ENCODE measurements at places on chromosomes 11 and 22. TPM values are rescaled to one million over a fixed set of nuclear protein-coding genes. Genes with fewer than 3 reads are reported as not detected.
A peak's percentile ranks its signal among the peaks of the same experiment; 100 is the strongest.

DNA sequence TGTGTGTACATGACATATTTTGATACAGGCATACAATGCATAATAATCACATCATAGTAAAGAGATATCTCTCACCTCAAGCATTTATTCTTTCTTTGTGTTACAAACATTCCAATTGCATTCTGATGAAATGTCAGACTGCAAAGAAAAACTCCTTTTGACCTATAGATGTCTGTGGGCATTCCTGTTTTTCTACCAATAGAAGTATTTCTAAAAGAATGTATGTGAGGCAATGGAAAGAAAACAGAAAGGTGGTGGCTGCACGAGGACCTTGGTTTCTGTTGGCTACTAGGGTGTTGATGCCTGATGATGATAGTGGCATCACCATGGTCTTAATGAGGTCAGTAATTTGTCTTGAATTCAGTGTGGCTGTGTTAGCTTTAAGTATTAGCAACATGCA lies 137.0 kb upstream of the ANO3 start:
- no peak for DNase-seq
- no peak overlapping the region for H3K27ac ChIP-seq
- H3K27me3 ChIP-seq = no peaks in the 10 kb centered on the region
- no peaks in the 10 kb centered on the region for H3K4me1 ChIP-seq
- no peaks in the 10 kb centered on the region for H3K36me3 ChIP-seq
- no peak overlapping the region for H3K4me3 ChIP-seq

- no peak overlapping the region for H3K27ac ChIP-seq
- DNase-seq = no peak
- no peaks in the 10 kb centered on the region for H3K4me1 ChIP-seq
- H3K36me3 ChIP-seq = no peaks in the 10 kb centered on the region
- no peak overlapping the region for H3K4me3 ChIP-seq
- H3K27me3 ChIP-seq = peaks cover 9% of the 10 kb centered on the region
These were observed 8.3 kb downstream of the GAS2 start for GRCh38 chr11:22674470-22675439.

GRCh38 chr11:36702330-36703054 lies 104.5 kb upstream of the RAG2 start:
- H3K27me3 ChIP-seq = peaks cover 18% of the 10 kb centered on the region
- no peaks in the 10 kb centered on the region for H3K36me3 ChIP-seq
- no peak overlapping the region for H3K27ac ChIP-seq
- DNase-seq = no peak
- no peaks in the 10 kb centered on the region for H3K4me1 ChIP-seq

DNA sequence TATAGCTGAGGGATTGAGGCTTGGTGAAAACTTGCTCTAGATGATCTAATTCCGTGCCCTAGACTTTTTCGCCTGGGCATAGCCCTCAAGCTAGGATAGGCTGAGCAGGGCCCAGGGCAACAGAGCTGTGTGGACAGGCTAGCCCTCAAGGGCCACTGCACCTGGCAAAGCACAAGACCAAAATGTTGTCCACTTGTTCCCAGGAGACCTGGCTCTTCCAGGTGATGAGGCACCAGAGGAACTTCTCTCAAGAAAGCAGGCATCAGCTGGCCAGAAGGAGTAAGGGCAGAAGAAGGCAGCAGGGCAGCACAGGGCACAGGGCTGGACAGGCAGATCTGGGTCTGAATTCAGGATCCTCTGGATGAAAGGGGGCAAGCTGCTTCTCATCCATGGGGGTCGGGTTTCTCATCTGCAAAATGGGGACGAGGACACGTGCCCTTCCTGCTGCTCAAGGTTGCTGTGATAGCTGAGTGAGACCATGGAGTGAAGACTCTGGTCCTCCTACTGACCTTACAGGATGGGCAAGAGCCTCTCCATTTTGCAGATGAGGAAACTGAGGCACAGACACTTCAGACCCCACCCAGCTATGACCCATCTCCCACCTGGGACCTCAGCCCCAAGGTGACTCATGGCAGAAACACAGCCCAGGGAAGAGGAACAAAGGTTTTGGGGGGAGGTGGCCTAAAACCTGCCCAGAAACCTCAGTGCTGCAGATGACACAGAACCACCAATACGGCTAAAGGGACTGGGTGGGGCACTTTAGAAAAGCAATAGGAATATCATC lies 42.2 kb upstream of the PRDM11 start:
- peaks cover 11% of the 10 kb centered on the region for H3K4me1 ChIP-seq
- H3K4me3 ChIP-seq = no peak overlapping the region
- peaks cover 24% of the 10 kb centered on the region for H3K27me3 ChIP-seq
- DNase-seq = peak; percentile 14
- H3K27ac ChIP-seq = no peak overlapping the region

DNA sequence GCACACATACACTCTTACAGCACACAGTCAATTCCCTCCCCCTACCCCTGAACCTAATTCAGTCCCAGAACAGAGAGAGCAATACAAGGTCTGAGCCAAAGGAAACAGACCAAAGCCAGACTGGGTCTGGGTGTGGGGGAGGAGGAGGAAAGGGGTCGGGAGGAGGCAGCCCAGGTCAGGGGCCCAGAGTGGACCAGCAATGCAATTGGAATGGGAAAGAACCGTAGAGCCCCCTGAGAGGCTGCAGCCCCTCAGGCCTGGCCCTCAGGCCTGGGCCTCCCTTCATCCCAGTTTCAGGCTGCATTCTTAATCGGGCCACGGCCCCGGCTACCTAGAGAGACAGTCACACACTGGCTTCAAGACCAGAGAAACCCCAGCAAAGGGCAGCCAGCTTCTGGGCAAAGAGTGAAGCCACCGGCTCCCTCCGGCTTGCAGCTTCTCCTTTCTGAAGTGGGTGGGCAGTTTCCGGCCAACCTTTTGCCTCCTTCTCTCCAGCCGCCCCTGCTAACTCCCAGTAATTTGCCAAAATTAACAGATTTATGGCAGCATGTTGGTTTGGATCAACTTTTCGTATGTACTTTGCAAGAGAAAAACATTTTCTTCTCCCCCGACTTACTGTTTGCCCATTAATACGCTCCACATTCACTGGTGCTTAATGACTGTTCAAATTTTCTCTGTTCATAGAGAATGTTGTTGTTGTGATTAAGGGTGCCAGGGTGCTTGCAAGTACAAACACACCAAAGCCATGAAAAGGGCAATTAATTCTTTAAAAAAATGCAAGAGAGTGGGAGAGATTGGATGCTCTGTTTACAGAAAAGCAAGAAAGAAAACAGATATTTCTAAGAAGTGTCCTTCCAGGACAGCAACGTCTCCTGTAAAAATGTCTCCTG lies 488.3 kb downstream of the MN1 start:
- H3K4me1 ChIP-seq = no peaks in the 10 kb centered on the region
- no peak overlapping the region for H3K27ac ChIP-seq
- no peak for DNase-seq
- no peaks in the 10 kb centered on the region for H3K27me3 ChIP-seq
- H3K4me3 ChIP-seq = no peak overlapping the region

GRCh38 chr11:71209181-71209580 lies 43.2 kb downstream of the SHANK2 start:
- no peaks in the 10 kb centered on the region for H3K27me3 ChIP-seq
- DNase-seq = no peak
- no peaks in the 10 kb centered on the region for H3K4me1 ChIP-seq
- H3K4me3 ChIP-seq = no peak overlapping the region
- no peak overlapping the region for H3K27ac ChIP-seq

DNA sequence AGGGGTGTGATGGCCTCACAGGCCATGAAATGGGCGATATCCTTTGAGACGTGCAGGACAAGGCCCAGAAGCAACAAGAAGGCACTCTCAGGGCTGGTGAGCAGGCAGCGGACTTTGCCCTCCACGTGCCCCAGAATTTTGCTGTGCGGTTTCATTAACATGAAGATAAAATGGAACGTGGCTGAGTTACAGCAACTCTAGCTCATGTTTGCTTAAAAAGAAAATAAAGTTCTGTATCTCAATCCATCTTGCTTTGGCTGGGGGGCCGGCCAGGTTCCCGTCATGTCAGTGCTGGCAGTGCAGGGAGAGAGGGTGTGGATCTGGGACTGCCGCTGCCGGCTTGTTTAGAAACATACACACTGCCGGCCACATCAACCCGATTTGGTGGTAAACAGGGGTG lies 370.1 kb downstream of the OPCML start:
- no peaks in the 10 kb centered on the region for H3K36me3 ChIP-seq
- no peak overlapping the region for H3K4me3 ChIP-seq
- no peak overlapping the region for H3K27ac ChIP-seq
- no peaks in the 10 kb centered on the region for H3K4me1 ChIP-seq
- H3K27me3 ChIP-seq = no peaks in the 10 kb centered on the region
- DNase-seq = no peak

DNA sequence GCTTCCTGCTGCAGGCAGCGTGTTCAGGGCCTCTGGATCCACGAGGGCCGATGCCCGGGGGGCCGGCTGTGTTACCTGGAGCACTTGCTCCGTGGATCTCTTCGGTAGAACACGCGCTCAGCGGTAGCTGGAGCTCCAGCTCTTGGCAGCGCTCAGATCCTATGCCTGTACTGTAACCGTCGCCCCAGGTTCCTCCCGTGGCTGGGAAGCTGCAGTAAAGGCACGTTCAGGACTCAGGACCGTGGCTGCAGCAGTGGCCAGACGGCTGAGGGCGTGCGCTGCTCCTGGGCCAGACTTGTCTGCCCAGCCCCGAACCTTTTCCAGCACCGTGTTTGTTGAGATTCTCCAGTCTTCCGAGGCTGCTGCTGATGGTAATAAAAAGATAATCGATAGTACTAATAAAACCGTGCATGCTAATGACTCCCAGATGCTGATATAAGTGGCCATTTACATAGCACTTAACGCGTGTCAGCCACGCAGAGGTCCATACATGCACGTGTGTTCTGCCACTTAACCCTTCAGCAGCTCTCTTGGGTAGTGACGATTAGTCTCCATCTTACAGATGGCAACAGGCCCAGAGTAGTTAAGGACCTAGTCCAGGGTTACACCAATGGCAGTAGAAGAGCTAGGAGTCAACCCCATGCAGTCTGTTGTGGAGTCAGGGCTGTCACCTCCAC lies 1.4 kb downstream of the MOV10L1 start:
- no peak overlapping the region for H3K27ac ChIP-seq
- peaks cover 18% of the 10 kb centered on the region for H3K27me3 ChIP-seq

- DNase-seq = no peak
- no peak overlapping the region for H3K27ac ChIP-seq
- H3K4me3 ChIP-seq = no peak overlapping the region
- no peaks in the 10 kb centered on the region for H3K4me1 ChIP-seq
These were observed 1280.0 kb upstream of the CNTN5 start for GRCh38 chr11:97740801-97741151.

GRCh38 chr11:88709567-88709966 lies 356.2 kb downstream of the GRM5 start:
- DNase-seq = no peak
- H3K27ac ChIP-seq = no peak overlapping the region
- H3K4me1 ChIP-seq = no peaks in the 10 kb centered on the region
- no peaks in the 10 kb centered on the region for H3K36me3 ChIP-seq

DNA sequence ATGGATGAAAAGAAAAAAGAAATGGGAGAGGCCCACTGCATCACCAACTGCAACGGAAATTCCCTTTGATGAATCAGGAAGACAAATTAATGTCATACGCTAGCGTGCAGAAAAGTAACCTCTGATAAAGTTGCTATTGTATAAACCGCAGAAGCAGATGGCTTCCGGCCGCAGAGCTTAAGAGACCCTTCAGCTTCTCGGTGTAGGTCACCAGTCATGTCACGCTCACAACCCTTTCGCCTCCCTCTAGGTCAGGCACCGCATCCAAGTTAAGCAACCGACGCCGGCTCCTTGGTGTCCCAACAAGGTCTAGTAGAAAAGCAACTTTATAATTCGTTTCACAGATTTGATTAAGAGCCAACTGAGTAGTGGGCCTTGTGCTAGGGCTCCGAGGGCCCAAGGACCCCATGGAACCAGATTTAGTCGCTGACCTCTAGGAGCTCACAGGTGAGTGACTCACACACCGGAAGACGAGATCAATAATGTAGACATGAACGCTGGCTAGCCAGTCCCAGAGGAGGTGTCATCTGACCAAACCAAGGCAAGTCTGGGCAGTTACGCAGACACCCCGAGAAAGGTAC lies 1.2 kb upstream of the ZFP91 start:
- peaks cover 36% of the 10 kb centered on the region for H3K36me3 ChIP-seq
- H3K4me3 ChIP-seq = peak overlapping the region; percentile 90
- no peaks in the 10 kb centered on the region for H3K27me3 ChIP-seq
- peaks cover 54% of the 10 kb centered on the region for H3K4me1 ChIP-seq
- peak overlapping the region; percentile 100 for H3K27ac ChIP-seq

GRCh38 chr11:92380882-92381281 lies 156.3 kb downstream of the FAT3 start:
- H3K27me3 ChIP-seq = no peaks in the 10 kb centered on the region
- no peak for DNase-seq
- H3K36me3 ChIP-seq = no peaks in the 10 kb centered on the region
- no peak overlapping the region for H3K4me3 ChIP-seq
- H3K4me1 ChIP-seq = no peaks in the 10 kb centered on the region

- peaks cover 9% of the 10 kb centered on the region for H3K27me3 ChIP-seq
- DNase-seq = peak; percentile 52
- peaks cover 28% of the 10 kb centered on the region for H3K4me1 ChIP-seq
These were observed 22.1 kb upstream of the RRAS2 start for GRCh38 chr11:14380947-14381561.

GRCh38 chr11:68990995-68991780 lies 10.4 kb upstream of the MRGPRD start:
- H3K27me3 ChIP-seq = peaks cover 27% of the 10 kb centered on the region
- no peak overlapping the region for H3K27ac ChIP-seq
- no peaks in the 10 kb centered on the region for H3K36me3 ChIP-seq
- H3K4me1 ChIP-seq = peaks cover 5% of the 10 kb centered on the region

DNA sequence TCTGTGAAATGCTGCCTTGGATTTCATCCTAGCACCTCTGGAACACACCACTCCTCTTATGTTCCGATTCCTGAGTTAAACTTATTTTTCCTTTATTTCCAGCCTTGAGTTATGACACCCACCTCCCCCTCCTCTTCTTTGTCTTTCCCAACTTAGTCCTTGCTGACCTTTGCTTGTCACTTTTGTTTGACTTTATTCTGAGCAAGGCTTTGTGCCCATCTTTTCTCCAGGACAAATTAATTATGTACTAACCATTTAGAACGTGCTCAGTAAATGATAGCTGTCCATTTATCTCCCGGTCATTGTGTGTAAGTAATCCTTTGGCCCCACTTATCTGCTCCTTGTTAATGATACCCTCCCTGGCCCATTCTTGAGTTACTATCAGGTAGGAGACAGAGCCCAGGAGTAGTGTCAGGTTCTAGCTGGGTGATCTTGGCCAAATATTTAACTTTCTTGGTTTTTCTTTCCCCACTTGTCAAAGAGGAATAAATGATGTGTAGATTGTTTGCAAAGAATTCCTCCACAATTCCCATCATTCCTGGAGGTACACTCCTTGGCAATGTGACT lies 44.2 kb downstream of the EXPH5 start:
- no peak overlapping the region for H3K27ac ChIP-seq
- H3K36me3 ChIP-seq = no peaks in the 10 kb centered on the region
- DNase-seq = no peak
- no peak overlapping the region for H3K4me3 ChIP-seq
- H3K27me3 ChIP-seq = no peaks in the 10 kb centered on the region

The FCHSD2 gene
- total RNA-seq = 40.8 TPM

The DBX1 gene
- total RNA-seq = not detected

The TRIM44 gene
- total RNA-seq = 17.7 TPM

The MUC6 gene
- not detected for total RNA-seq

The APOA4 gene
- total RNA-seq = not detected

The CACNA1I gene
- total RNA-seq = 8.8 TPM

The CPT1A gene
- total RNA-seq = 51.1 TPM

The BBOX1 gene
- total RNA-seq = not detected

The DNAJB7 gene
- total RNA-seq = not detected

The MAPK8IP2 gene
- total RNA-seq = 0.15 TPM

Data from activated CD4-positive, alpha-beta memory T cell treated with anti-CD3 and anti-CD28 coated beads, Interleukin-2, amount 10 ng/mL, durations not matched to agents 7 days and 5 days (primary cell).